NCI-H524 (cell line): ENCODE measurements at places on chromosomes 11 and 22.
A peak's percentile ranks its signal among the peaks of the same experiment; 100 is the strongest.

DNA sequence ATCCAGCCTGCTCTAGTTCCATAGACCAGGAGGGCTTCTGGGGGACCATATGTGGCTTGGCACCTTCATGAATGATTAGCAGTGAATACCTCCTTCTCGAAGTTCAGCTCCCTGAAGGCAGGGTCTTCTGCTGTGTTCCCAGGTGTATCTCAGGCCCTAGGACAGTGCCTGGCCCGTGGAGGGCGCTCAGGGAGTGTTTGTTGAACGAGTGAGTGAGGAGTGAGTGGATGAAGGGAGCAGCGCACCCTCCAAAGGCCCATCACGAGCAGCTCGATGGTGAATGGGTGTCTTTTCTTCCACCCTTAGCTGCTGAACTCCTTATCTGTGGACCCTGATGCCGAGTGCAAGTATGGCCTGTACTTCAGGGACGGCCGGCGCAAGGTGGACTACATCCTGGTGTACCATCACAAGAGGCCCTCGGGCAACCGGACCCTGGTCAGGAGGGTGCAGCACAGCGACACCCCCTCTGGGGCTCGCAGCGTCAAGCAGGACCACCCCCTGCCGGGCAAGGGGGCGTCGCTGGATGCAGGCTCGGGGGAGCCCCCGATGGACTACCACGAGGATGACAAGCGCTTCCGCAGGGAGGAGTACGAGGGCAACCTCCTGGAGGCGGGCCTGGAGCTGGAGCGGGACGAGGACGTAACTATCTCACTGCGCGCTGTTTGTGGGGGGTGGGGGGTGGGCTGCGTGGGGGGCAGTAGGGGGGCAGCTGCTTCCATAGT lies 9.5 kb downstream of the ANO1 start:
- DNase-seq, result peak; percentile 10

DNA sequence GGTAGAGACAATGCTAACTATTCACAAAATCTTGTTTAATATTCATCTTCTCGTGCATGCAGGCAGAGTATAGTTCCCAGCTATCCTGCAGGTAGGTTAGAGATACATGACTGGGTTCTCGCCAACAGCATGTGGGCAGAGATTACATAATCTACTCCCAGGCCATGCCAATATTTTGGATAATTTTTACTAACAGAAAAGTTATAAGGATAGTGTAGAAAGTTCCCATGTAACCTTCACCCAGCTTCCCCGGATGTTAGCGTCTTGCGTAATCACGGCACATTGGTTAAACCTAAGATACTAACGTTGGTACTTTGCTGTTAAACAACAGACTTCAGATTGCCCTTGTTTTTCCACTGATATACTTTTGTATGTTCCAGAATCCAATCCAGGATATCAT lies 215.5 kb upstream of the LARGE1 start:
- DNase-seq, result no peak

DNA sequence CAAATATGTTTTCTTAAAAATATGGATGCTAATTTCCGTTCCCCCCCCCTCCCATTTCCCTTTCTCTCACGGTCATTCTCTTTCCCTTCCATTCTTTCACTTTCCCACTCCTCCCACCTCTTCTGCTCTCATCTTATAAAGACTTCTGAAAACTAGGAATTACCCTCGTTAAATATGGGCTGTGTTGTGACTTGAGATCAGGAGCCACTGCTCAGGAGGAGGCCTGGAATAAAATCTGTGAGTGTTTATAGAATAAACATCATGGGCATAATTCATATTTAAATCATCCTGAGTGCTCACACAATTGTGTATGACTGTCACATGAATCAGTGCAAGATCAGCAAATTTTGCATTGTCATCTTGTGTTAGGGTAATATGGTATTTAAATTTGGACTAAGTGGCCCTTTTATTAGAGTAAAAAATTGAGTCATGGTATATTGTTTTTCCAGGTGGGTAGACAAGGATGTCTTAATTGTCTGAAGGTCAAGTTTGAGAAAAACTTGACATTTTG lies 208.0 kb downstream of the DDX10 start:
- no peak for DNase-seq

- DNase-seq, result peak; percentile 36
Observed at GRCh38 chr11:17014833-17015626, 816 bp upstream of the PLEKHA7 start.

DNA sequence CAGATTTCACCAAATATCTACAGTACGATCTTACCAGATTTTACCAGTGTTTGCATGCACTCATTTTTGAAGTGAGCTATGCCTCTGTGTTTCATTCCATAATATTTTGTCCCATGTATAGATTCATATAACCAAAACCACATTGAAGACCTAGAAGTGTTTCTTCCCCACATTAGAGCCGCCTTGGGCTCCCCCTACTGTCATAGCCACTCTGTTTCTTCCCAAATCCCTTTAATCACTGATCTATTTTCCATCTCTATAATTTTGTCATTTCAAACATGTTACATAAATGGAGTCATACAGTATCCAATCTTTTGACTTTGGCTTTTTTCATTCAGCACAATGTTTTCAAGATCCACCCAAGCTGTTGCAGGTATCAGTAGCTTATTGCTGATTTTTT lies 12.7 kb downstream of the MRGPRX3 start:
- DNase-seq, result no peak
